GM18507 (cell line): ENCODE measurements at places on chromosomes 7 and 10.

- no peak for DNase-seq
These were observed 33.9 kb downstream of the SPDYE17 start for GRCh38 chr7:76998285-76998589.

DNA sequence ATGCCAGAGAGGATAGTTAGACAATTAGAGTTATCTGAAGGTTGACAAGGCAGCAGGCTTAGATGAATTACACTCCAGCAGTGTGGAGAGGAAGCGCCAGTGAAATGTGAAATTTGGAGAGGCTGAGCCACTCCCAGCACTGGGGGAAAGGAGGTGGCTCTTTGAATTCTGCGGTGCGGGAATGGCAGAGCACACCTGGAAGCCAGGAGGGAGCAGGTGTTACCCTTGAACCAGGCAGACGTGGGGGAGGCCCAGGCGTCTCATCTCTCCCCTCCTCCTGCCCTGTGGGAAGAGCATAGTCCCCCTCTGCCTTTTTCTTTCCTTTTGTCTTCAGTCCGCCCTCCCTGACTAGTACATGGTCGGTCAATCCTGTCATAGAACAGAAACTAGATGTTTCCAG, 203.1 kb downstream of the DPP6 start:
- DNase-seq = no peak

DNA sequence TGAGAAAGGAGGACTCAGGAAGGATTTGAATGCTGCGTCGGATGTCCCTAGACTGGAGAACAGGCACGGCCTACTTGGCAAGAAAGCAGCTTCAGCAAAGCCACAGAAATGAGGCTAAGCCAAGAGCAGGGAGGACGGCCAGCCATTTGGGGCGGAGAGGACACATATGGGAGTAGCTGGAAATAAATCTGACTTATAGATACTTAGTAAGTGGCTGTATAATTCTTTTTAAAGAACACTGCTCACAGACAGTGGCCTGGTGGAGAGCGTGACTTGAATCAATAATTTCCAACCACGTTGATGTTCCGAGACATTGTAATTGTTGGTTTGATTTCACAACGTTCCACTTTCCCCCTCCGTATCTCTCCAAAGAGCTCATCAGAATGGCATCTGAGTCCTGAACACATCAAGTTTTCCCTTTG, 67.7 kb upstream of the JCAD start:
- DNase-seq = no peak

- no peak for DNase-seq
These were observed 485.1 kb upstream of the KLF6 start for GRCh38 chr10:4270116-4270515.

GRCh38 chr7:108104324-108104723, 25.8 kb downstream of the LAMB4 start:
- DNase-seq = no peak

- DNase-seq = no peak
These were observed 204.8 kb upstream of the MEOX2 start for GRCh38 chr7:15891151-15891881.

DNA sequence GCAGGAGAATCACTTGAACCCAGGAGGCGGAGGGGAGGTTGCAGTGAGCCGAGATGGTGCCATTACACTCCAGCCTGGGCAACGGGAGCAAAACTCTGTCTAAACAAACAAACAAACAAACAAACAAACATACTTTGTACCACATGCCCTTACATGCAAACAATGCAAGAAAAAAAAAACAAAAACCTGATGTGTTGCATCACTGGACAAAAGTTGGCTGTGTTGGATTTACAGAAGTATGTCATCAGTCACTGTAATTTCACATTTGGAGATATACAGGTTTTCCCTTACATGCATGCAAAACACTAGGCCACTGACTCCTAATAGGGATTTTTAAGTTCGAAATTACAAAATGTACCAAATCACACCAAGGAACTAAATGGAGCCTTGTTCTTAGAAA, 138.5 kb downstream of the SRPK2 start:
- no peak for DNase-seq

DNA sequence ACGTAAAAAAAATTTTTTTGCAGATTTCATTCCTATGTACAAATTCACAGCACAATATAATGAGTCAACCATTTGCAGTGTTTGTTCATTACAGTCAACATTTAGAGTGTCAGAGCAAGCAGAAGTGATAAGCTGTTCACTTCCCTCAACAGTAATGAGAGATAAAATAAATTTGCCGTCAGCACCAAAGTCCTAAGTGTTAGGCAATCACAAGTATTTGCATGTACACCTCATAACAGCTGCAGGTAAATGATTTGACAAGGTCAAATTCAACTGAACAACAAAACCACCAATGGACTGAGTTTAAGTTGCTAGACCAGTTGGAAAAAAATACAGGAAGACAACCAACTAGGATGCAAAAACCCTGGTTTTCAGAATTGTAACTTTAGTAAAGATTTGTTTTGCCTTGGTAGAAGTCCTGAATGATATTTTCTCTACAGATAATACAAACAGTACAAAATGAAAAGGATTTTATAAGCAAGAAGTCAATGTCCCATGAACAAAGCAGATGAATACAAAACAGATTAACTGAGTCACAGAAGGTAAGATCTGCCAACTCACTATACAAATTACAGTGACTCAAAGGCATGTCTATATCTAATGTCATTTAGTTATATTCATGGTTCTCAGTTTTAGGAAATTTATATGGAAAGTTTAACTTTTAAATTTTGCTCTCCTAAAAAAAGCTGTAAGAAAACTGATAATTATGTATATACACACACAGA, 10.4 kb downstream of the RAPGEF5 start:
- no peak for DNase-seq

DNA sequence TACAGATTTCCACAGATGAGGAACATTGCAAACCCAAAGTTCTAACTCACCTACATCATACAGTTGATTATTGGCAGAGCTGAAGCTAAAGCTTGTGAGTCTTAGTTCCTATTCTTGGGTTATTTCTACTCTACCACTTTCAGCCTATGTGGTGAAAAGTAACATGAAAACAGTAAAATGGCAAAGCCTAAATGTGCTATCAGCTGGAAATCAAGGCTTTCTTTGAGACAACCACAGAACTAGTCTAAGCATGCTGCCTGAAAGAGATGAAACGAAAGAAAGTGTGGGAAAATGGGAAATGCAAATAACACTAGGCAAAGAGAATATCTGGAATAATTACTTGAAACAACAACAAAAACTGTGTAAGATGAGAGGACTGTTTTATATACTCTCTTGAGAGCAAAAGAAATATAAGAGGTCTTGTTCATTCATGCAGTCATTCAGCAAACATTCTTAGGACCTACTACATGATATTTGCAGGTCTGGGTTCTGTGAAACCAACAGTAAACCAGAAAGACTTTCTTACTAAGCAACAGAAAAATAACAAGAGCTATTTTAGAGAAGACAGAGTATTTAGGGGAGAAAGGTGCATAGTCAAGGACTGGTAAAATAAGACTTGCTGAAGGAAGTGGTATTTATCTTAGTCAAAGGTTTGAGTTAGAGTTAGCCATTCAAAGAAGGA, 437.1 kb downstream of the HTR7 start:
- no peak for DNase-seq

GRCh38 chr10:36608866-36609265, 516.5 kb upstream of the ANKRD30A start:
- DNase-seq = no peak

DNA sequence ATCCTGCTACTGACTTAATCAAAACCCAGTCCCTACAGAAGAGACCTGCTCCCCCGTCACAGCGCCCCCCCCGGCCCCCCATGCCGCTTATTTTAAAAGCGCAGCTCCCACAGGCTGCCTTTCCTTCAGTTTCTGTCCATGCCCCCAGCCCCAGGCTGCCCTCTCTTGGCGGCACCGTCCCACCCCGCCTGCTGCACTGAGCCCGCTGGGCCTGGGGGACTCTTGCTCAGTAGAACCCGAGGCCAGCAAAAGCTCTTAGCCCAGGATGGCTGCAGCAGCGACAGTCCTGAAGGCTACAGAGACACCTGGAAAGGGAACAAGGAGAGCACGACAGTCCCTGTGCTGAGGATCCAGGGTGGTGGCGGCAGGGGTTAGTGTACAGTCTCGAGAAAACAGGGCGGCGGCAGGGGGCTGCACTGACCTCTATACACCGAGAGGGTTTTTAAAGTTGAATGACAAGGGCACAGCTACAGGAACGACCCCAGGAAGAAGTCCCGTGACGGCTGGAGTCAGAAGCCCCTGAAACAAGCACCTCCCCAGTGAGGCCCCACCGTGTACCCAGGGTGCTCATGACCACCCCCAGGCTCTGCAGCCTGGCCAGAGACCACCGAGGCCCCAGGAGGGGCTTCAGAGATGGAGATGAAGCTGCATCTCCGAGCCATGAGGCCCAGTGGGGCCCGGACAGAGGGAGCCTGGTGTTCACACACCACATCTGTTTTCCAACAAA, 54.4 kb downstream of the ZRANB1 start:
- no peak for DNase-seq

- DNase-seq = no peak
These were observed 62.7 kb downstream of the DNAJC12 start for GRCh38 chr10:67775279-67775678.

DNA sequence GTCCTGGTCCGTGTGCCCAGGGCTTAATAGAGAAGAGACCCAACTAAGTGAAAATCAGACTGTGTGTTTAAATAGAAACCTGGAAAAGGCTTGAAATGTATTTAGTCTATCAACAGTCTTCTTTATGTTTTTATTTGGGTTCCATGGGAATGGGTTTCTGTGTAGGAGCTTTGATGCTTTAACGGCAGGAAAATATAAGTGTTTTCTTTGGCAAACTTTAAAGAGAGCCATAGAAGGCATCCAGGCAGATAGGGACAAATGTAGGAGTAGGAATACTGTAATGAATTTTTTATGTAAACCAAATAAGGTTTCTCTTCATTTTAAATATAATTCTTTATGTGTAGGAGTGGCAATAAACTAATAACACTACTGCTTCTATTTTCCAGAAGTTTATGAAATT, 989.0 kb downstream of the GATA3 start:
- no peak for DNase-seq

GRCh38 chr7:46741938-46742540, 821.0 kb upstream of the IGFBP3 start:
- no peak for DNase-seq

- no peak for DNase-seq
These were observed 123.9 kb downstream of the BAMBI start for GRCh38 chr10:28801247-28801646.

GRCh38 chr7:159229683-159230475, 85.2 kb upstream of the VIPR2 start:
- no peak for DNase-seq

DNA sequence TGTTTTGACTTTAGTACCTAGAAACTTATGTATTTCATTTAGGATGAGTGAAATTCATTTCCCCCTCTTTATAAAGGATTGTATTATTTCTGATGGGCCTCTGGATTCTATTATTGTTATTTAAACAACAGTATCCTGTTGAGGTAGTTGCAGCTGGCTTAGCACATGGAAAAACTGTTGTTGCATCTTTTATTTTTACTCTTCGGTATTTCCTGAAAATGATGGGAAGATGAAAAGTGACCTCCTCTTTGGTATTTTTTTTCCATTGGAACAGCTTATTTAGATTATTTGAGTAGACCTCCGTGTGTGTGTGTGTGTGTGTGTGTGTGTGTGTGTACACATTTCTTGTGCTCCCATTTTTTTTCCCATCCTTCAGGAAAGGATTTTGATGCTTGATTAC, 129.8 kb downstream of the PRKG1 start:
- DNase-seq = no peak

DNA sequence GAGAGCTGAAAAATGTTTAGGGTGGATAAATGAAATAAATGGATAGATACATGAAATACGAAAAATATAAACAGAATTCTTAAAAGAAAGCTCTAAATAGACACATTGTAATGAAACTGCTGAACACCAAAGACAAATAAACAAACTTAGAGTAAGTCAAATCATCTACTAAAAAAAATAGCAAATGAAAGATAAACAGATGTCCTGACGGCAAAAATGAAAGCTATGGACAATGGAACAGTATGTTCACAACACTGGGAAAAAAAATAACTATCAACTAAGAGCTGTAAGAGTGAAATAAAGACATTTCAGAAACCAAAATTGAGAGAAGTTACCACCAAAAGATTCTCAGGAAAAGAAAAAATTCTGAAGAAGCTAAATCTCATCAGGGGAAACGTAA, 106.1 kb downstream of the SGMS1 start:
- no peak for DNase-seq

DNA sequence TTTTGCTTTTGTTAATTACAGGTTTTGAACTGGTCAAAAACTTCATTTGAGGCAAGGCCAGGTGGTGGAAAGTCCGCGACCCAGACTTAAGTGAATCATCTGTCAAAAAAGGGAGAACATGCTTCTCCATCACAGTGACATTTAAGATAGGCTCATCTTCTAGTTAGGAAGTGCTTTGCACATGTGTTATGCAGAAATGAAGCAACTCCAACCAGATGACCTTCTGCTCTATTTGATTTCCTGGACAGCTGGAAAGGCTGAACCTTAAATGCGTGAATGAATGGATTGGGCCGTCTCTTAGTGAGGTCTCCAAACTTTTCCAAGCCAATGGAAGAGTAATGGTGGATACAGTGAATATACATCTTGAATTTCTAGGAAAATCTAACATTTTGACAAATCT, 101.6 kb upstream of the FAM13C start:
- no peak for DNase-seq
